ENCODE measurements at places on chromosomes 3 and 15.

DNA sequence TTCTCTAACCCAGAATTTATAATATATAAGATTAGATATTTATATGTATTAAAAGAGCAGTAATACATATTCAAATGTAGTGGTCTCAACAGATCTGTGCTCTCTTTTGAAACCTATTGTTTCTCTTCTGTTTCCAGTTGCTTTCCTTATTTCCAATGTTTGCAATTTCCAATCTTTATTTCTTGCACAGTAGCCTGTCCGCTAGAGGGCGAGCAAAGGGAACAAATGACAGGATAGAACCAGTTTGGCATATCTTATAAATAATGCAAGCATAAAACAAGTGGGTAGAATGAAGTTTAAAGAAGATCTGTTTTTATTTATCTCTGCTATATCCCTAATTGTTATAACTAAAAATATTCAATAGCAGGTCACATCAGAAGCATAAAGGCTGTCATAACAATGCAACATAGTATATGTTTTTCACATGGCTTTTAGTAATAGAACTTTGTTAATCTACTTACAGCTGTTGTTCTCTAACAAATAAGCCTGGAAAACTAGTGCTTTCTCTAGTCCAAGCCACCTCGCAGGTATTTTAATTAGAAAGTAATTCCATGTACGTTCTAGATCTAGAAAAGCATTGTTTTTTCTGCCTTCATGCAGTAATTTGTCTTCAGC lies 15.1 kb upstream of the TCAIM start:
- DNase-seq, result peak; percentile 32

- DNase-seq, result peak; percentile 49
Measured at GRCh38 chr15:63370764-63371163, 10.9 kb downstream of the CA12 start.

DNA sequence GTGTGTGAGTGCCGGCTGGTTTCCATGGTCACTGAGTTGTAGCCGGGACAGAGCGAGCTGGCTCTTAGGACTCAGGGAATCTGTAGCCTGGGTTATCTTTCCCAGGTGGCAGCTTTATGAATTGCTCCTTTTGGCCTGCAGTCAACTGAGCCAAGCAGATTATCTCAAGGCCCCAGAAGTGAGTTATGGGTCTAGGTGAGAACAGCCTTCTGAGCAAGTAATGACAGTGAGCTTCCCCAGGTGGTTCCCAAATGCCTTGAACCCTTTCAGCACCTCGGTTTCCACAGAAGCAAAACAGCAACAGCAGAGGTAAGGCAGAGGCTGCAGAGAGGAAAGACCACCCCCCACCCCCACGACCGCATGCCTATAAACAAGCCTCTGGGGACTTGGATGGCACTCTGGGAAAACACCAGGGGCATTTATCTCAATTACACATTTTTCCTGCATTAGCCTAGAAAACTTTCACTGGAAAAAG lies 56.7 kb upstream of the DGKG start:
- DNase-seq, result no peak

- no peak for DNase-seq
Measured at GRCh38 chr15:88615303-88616107, 5.6 kb upstream of the AEN start.

GRCh38 chr3:31379598-31379997 lies 153.1 kb upstream of the STT3B start:
- no peak for DNase-seq

DNA sequence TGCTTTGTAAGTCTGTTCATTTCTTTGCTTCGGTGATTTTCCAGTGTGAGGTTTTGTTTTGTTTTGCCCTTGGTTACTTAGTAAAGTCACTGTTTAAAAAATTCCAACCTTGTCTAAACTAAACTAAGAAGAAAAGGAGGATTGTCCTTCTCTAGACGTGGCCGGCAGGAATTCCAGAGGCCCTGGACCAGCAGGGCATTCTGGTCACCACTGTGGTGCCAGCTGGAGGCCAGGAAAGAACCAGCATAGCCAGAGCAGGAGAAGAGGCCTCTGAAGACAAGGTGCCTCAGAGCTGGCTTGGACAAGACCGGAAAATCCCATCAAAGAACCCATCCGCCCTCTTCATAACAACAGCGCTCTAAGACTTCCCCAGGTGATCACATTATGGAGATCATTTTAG lies 8.2 kb downstream of the PLOD2 start:
- DNase-seq, result no peak

- DNase-seq, result no peak
Measured at GRCh38 chr15:26634319-26634718, 138.5 kb downstream of the GABRB3 start.

- no peak for DNase-seq
Measured at GRCh38 chr3:98999675-99000074, 98.2 kb upstream of the DCBLD2 start.

- no peak for DNase-seq
Measured at GRCh38 chr3:69033470-69033869, 18.7 kb downstream of the TMF1 start.

DNA sequence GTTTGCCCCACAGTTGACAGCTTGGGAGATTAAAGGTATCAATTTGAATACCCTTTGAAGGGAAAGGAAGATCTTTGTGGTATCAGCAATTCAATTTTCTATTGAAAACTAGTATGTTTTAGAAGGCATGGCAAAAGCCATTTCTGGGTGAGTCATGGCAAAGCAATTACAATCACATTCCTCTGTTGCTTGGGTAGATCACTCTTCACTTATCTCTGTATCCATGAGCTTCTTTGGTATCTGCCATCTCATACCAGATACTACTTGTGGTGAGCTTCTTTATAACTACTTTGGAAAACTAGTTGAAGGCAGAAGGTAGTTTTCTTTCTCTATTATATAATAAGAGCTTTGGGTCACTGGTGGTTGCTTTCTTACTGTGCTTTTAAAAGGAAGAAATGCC lies 28.3 kb upstream of the LSAMP start:
- DNase-seq, result no peak

GRCh38 chr3:31908391-31909097 lies 72.5 kb downstream of the OSBPL10 start:
- peak; percentile 49 for DNase-seq

- no peak for DNase-seq
Measured at GRCh38 chr3:106635271-106635670, 742.0 kb upstream of the CCDC54 start.

GRCh38 chr15:101039461-101039860 lies 120.3 kb downstream of the LRRK1 start:
- no peak for DNase-seq

DNA sequence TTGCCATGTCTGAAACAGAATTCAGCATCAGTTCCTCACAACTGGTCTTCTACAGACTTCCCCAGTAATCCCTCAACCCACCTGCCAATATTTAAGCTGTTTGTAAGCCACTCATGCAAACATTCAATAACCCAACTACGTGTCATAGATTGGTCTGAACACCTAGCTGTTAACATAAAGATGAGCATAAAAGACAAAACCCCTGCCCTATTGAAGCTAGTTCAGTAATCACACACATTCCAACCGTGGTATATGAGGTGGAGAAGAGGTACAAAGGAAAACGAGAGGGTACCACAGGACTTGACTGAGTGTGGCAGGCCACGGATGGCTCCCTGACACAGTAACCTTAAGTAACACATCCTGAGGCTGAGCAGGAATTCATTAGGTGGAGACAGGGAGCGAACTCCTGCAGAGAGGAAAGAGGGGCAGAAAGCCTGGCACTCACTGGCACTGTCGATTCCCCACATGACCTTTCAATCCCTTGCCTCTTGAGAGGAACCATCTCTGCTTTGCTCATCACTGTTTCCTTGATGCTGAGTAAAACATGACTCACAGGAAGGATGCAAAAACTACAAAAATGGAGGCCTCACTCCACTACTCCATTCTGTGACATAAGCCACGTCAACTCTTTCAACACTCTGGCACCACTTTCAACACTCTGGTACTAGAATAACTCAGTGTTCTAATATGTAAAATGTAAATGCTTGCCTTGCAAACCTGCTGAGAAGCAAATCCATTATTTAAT lies 31.3 kb downstream of the RPN1 start:
- DNase-seq, result no peak

DNA sequence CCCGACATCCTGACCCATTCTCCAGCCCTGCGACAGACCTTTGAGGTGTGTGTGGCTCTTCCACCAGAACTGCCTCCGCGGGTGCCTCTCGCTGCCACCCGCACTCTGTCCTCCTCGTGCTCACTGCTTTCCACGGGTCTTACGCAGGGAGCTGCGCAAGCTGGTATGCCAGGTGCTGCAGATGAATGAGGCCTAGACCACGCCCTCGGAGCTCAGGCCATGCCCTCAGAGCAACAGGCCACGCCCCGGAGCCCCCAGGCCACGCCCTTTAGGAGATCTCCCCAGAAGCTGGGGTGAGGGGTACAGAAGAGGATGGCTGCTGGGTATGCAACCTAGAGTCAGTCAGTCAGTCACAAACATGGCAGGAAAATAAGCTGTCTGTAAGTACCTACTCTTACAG lies 300.3 kb downstream of the GABRG3 start:
- DNase-seq, result peak; percentile 88

GRCh38 chr3:159974-160373 lies 36.6 kb upstream of the CHL1 start:
- no peak for DNase-seq

- no peak for DNase-seq
Measured at GRCh38 chr3:11014253-11014652, 21.7 kb downstream of the SLC6A1 start.

GRCh38 chr3:12954891-12955650 lies 113.7 kb upstream of the RPL32 start:
- no peak for DNase-seq

DNA sequence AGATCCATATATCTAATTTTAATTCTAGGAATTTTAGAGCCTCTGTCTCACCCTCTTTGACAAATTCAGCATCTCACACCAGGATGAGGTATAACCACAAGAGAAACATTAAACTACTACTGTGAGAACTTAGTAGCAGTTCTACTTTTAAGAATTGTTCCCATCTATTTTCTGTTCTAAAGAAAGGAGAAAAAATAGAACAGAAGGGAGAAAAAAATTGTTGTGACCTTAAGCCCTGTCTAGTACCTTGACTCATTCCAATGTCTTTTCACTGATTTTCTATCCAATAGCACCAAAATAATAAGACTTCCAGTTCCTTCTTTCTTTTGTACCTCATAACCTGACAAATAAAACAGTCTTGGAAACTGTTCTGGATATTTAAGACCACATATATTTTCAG lies 37.0 kb downstream of the FRMD5 start:
- DNase-seq, result no peak

DNA sequence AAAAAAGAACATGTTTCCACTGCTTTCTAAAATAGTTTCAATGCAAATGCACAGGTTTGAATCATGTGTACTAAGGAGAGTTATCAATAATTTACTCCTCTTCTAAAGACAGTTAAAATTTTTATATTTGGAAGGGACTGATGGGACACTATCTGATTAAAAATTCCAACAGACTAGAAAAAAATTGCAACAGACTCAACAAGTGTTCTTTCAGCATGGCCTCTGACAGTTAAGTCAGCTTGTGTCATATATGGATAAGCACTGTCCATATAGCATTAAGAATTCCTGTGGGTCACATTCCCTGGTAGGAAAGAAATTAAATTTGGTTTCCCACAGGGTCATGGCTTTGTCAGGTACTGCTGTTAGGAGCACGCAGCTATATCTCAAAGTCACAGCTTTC lies 96.8 kb downstream of the OSBPL10 start:
- DNase-seq, result no peak

DNA sequence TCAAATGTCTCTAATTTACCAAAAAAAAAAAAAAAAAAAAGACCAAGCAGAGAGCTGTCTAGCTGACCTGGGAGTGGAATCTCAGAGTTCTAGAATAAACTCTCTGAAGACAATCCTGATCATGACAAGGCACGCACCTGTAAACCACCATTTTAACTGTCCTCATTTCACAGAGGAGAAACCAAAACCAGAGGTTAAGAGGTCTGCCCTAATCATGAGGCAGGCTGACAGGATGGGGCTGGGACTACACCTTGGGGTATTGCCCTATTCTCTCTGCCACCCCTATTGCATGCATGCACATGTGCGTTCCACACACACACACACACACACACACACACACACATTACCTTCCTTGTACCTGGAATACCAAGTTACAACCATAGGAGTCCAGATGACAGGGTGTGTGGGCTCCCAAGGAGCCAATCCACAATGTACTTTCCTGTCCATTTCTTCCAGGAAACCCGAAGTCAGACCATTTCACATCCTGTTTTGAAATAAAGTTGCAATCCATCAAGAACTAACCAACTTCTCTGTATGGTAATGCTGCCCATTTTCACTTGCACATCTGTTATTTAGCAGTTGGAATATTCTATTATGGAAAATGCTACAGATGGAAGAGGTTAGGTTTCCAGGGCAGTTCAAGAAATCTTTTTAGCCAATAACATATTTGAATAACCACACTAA lies 34.6 kb downstream of the HSPBAP1 start:
- no peak for DNase-seq

DNA sequence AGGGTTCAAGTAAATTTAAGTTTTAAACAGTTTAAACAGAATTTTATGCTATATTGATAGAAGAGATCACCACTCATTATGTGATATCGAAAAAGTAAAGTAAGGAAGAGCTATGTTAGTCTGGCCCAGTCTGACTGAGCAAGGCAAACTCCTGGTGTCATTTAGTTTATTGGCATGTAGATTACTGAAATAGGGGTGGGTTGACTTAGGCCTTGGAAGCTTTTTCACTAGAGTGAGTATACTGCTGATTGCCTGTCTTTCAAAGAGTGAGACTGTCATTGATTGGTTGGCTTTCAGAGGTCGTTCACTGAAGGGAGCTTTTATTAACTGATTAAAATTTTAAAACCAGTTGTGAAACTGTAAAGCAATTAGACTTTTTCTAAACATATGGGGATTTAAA lies 294.5 kb downstream of the NAALADL2 start:
- no peak for DNase-seq

GRCh38 chr3:98897701-98898100 lies 3.8 kb downstream of the DCBLD2 start:
- no peak for DNase-seq

DNA sequence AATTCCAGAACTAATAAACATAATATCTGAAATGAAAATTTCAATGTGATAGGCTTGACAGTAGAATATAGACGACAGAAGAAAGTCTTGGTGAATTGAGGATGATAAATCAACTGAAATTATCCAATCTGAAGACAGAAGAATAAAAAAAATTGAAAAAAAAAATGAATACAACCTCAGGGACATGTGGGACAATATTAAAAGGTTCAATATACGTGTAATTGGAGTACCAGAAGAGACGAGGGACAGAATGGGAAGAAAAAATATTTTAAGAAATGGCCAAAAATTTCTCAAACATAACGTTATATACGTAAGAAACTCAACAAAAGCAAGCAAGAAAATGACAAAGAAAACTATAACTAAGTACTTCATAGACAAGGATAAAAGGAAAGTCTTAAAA lies 43.3 kb upstream of the HCLS1 start:
- no peak for DNase-seq

- peak; percentile 58 for DNase-seq
Measured at GRCh38 chr3:127104586-127104985, 88.3 kb upstream of the PRR23E start.

DNA sequence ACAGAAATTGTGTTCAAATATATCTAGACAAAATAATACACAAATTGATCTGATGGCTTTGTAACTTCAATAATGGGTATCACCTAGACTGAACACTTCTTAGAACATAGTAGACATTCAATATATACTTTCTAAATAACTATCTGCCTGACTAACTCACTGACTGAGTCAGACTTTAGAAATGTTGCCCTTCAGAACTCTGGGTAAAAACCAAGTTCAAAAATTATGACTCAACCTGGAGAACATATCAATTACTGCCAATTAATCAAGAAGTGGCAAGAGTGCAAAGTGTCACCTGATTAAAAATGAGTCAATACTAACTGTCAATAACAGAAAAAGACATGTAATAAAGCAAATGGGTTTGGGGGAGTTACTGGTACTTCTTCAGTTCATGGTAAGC lies 144.6 kb upstream of the TMCO5A start:
- no peak for DNase-seq

- DNase-seq, result peak; percentile 14
Measured at GRCh38 chr3:13346481-13347389, 73.4 kb downstream of the NUP210 start.

Data from DMS153 (cell line).